Adipocyte (in vitro differentiated cells): ENCODE measurements at places on chromosomes 2 and 18.

DNA sequence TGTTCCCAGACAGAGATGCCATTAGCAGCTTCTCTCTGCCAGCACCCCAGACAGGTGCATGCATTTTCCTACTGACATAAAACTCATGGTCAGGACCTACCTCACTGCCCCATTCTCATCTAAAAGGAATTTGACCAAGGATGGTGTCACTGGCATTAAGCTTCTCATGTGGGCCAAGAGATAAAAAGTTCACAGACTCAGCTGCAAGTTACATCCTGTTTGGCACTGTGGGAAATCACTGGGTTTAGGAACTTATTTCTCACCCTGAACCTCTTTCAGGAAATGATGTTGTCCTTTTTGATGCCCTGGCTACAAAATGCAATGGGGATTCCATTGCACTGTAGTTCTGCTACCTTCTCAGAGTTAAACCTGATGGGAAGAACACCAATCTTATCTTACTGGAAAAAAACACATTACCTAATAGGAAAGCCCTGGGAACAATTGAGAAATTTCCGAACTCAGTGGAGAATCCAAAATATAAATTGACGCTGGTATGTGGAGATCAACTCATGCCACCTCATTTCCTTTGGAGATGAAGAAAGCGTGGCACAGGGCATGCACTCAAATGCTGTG is 252.1 kb upstream of the COPS8 start:
- no peak for DNase-seq

GRCh38 chr2:109637749-109638570 is 23.8 kb downstream of the SOWAHC start:
- peak; percentile 37 for DNase-seq

GRCh38 chr2:28449488-28450395 is 46.1 kb upstream of the PLB1 start:
- no peak for DNase-seq

GRCh38 chr18:73805991-73806390 is 341.6 kb downstream of the FBXO15 start:
- no peak for DNase-seq

DNA sequence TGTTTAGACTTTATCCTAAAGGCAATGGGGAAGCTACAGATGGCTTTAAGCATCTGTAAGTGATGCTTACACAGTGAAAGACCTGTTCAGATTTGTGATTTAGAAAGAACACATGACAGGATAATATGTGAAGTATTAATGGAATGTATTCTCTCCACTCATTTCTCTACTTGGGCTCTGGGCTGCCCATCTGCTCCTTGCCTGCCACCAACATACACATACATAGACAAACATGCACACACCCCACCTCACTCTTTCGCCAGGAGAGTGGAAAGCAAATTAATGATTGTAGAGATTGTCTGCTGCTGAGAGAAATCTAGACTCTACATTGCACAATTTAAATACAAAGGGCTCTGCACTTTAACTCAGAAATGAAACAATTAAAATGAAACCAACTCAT is 61.0 kb upstream of the NFE2L2 start:
- peak; percentile 44 for DNase-seq

GRCh38 chr2:63047321-63048279 is 3.0 kb upstream of the OTX1 start:
- DNase-seq: no peak

- DNase-seq: no peak
Measured at GRCh38 chr18:77131100-77131651, 1.4 kb downstream of the MBP start.

DNA sequence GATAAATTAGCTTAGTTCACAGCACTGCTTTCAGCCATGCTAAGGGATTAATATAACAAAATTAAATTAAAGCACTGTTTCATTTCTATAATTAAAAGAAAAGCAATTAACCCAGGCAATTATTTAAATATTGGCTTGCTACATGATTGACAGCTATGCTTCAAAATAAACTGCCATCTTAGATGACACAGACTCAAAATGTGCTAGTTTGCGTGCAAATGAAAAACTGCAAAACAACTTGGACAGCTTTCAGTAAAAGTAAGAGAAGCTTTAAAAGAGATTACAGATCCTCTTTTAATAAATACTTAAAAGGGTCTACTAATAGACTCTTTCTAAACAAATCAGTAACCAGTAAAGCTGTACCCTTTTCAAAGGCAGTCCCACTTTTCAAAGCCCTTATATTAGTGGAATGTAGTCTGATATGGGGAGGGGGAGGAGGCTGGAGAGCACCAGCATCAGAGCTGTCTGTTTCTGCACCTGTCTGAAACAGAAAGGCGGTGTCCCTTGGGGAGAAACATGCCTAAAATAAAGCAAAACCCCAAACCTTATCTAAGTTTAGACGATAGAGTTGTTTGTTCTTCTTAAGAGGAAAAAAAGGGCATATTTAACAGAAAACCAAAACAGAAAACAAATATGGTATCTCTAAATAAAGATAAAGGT is 20.8 kb downstream of the EIF2AK3 start:
- no peak for DNase-seq

- DNase-seq: no peak
Measured at GRCh38 chr2:168033966-168034365, 213.4 kb downstream of the STK39 start.

GRCh38 chr18:68842951-68843350 is 45.1 kb downstream of the CCDC102B start:
- DNase-seq: no peak

DNA sequence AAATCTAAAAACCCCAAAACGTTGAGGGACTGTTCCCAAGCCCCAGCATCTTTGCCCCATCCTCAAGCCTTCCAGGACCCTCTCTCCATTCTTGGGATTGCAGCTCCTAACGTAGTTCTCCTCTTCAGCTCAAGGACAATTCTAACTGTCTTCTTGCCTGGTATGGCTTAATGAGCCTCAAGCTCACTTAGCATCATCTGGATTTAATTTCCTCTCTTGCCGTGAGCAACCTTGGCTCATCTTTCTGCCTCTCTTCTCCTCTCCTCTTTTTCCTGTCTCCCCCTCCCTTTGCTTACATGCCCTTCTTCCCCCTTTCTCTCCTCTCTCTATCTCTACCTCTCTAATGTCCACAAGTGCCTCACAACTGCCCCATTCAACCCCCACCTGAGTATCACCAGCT is 44.2 kb downstream of the TACR1 start:
- DNase-seq: peak; percentile 39

DNA sequence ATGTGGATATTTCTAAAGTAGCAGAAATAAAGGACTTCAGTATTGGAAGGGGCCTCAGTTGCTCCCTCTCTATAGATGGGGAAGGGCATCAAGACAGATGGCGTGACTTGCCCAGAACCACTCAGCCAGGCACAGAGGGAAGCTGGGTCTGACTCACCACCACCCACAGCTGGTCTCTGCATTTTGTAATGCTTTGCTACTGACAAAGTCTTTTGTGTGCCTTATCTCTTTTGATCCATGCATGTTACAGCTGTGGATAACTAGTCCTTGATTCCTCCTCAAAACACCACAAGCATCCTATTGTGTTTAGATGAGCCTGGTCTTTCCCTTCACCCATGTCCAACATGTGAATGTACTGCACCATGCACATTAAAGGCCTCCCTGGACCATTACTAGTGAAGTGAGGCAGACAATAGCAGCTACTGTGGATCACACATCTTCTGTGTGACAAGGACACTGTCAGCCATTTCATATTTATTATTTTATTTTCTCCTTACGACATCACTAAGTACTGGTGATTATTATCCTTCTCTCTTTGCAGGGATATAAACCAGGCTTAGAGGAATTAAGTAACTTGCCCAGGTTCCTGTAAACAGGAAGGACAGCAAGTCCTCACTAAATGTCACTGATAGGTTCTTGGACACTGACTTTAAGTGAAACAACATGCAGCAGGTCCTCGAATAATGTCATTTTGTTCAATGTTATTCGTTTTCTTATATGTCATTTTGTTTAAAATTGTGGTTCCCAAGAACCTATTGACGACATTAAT is 29.6 kb upstream of the IL37 start:
- DNase-seq: peak; percentile 60

DNA sequence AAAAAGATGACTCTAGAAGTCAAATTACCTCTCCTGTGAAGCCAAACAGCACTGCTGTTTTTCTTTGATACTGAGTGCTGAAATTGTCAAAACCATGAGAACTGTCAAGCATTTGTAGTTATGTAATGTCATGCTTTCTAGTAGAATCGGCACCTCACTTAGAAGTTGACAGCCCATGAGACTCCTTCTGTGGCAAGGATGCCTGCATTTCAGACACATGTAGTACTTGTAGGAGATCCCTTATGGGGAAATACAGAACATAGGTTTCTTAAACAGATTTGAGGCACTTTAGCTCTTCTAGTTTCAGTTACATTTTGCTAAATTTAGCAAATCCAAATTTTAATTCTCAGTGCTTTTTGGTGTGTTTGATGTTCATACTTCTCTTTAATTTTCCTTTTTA is 15.7 kb downstream of the ZNF407 start:
- peak; percentile 12 for DNase-seq

DNA sequence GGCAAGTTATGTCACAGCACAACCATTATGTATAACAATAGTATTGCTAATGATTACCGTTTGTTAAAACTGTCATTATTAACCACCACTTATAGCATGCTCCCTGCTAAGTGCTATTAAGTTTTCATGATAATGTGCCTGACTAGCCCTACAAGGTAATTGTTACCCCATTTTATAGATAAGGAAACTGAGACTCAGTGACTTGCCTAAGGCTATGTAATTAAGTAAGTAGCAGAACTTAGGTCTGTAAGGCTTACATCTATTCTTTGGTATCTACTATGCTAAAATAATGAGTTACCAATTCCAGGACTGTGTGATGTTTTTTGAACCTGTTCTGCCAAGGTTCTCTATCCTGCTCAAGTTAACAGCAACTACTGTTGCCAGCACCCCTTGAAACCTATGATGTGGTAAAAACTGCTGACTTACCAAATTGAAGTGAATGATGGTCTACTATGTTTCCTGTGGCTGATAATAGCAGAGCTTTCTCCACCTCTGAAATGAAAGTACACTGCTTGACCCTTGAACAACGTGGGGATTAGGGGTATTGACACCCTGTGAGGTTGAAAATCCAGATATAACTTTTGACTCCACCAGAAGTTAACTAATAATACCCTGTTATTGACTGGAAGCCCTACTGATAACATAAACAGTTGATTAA is 18.2 kb downstream of the ACVR2A start:
- DNase-seq: no peak

DNA sequence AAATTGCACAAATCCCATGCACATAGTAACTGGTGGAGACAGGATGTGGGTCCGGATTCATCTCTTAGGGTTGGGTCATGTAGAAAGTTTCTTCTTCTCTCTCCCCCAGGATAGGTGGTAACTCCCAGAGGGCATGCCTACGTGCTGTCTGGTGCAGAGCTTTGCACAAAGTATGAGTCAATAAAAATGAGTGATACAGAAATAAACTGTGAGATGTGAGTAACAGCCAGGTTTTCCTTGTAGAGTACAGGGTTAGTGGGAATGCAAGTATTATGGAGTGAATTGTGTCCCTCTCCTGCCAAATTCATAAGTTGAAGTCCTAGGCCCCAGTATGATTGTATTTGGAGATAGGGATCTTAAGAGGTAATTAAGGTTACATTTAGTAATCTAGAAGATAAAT is 289.4 kb downstream of the ALK start:
- DNase-seq: peak; percentile 30

- DNase-seq: no peak
Measured at GRCh38 chr18:64807560-64807959, 658.7 kb upstream of the LINC00305 start.

GRCh38 chr2:229273006-229273722 is 2.1 kb upstream of the PID1 start:
- no peak for DNase-seq

GRCh38 chr2:102421890-102422759 is 835 bp upstream of the IL18RAP start:
- DNase-seq: no peak

DNA sequence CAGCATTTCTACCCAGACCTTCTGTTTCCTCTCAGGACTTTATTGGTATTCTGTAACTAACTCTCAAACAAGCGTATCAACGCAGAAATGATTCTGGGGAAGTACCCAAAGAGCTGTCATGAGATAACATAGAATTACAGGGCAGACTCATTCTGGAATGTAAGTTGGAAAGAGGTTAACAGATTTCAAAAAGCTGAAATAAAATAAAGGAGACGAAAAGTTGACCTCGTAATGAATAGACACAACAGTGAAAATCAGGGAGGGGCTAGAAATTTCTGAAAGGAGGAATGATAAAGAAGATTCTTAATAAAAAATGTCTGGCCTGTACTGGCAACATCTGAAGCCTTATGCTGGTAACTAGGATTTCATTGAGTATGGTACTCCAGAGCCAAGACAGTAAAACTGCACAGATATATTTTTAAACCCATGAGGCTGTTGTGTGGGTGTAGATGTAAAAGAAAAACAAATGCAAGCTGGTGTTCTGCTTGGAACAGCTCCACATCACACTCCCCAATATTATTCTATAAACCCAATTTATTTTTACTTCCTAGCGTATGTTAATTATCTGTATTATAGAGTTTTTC is 23.9 kb downstream of the RBMS1 start:
- no peak for DNase-seq

GRCh38 chr2:120245520-120246332 is 6.9 kb upstream of the RALB start:
- DNase-seq: peak; percentile 59

DNA sequence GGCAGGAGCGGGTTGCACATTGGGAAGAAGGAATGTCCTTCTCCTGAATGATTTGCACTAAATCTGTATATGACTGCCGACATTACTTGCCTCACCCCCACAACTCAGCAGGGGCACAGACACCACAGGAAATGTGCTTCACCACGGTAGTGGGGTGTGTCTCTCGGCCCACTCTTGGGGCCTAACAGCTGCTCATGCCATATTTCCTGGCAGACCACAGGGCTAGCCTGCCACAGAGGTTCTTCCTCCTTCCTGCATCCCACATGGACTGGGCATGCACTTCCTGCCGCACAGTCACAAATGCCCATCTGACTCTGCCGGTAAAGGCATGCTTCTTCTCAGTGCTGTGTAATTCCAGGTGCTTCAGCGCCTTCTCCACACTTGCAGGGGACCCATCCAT is 10.3 kb upstream of the PAPOLG start:
- DNase-seq: no peak

DNA sequence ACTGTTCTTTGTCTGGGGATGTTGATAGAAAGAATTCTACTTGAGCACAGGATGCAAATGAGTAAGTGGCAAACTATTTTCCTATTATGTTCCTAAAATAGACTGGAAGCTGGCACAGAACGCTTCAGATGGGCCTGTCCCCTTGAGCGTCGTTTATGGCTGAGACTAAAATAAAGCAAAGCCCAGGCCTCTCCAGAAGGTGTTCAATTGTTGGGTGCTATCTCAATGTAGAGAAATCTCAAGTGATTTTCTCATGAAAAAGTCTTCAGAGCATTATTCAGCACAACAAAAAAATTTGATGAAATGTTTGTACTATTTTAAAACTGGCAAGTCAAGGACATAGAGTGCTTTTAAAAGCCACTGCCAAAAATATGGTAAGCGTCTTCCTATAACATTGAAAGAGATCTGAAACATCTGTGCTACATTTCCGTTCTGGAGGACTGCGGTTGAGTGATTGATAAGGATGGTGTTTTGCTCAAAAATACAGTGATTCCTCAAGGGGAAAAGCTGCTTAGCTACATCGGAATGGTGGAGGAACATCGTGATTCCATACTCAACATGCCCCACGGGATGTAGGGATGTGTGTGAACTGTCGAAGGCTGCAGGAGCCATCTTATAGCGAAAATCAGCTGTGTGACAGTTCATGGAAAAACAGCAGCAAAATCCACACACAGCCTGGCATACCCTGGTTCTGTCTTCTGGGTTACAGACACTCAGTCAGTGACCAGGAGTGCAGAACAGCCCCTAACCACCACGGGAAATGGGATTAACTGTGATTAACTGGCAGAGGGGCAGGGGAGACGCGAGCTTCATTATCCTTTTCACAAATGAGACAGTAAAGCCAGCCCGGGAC is 10.4 kb upstream of the LRRFIP1 start:
- peak; percentile 85 for DNase-seq
